GM12892 (cell line): ENCODE measurements at places on chromosomes 1 and 21.

DNA sequence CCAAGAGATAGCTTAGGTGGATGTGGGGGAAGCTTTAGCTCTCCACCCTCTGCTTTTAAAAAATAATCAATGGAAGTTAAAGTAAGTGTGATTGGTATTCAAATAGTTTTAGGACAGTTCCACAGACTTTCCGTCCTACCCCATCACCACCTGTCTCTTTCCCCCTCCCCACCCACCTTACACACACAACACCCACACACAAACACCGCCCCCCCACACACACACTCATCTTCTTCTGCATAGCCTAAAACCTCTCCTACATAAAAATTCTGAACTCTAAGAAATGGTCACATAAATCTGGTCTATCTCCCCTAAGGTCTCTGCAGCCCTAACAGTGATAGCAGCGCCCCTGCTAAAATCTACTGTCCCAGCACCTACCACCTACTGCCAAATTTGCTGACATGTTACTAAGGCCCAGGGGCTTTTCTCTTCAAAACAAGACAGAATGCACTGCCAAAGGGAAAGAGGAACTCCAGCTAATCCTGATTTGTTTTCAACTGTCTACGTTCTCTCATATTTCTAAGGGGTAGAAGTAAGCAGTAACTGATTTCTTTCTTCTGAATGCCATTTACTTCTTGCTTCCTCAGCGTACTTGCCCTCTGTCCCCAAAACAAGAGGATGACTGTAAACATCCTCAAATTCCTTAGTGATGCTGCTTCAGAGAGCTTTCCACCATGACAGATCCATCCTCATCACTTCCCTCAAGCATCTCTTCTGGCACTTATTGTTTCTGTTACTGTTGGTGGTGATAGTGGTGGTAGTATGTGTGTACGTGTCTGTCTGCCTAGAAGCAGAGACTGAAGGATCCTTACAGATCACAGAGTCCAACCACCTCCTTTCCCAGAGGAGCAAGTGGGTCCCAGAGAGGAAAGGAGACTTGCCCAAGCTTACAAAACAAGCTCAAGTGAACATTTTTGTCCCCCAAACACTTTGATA, 56.8 kb downstream of the LUZP1 start:
- DNase-seq = no peak

- DNase-seq = no peak
Measured at GRCh38 chr1:31122101-31122735, 56.7 kb upstream of the PUM1 start.

DNA sequence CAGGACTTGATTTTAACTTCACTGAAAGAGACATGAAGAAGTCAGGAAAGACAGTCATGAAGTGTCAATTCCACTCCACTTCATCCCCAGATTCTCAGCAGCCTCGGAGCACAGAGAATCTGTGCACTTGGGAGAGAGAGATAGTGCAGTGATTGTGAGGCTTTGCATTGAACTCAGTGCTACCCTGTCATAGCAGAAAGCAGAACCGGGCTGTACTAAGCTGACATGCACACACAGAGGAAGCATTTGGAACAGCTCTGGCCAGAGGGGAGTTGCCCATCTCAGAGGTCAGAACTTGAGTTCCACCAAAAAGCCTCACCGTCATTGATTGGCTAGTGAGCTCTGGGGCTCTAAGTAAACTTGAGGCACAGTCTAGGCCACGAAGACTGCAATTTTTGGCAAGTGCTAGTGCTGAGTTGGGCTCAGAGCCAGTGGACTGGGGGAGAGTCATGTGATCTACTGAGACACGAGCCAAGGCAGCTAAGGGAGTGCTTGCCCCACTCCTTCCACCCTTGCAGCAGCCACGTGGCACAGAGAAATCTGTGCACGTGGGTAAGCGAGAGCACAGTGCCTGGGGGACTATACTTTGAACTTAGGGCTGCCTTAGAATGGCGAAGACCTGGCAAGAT, 810.2 kb upstream of the ADAMTS5 start:
- no peak for DNase-seq

GRCh38 chr1:116910379-116911187, 867 bp downstream of the PTGFRN start:
- peak; percentile 32 for DNase-seq

DNA sequence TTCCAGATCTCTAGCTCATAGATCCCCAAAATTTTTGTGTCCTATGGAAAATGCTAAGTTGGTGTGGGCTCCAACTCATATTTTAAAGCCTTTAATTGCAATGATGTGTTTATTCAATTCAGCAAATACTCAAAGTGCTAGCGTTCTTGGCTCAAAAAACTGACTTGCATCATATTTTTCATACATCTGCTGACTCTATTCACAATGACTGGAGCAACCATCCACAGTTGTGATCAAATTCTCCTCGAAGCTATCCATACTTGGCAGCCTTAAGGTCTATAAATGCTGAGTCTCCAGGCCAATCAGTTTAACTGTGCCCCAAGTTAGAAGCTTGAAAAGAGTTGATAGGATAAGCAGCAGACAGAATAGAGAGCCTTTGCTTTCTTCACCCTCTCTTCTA, 2.9 kb upstream of the ATP1A1 start:
- no peak for DNase-seq

- no peak for DNase-seq
Measured at GRCh38 chr1:167077868-167078210, 12.3 kb downstream of the GPA33 start.

DNA sequence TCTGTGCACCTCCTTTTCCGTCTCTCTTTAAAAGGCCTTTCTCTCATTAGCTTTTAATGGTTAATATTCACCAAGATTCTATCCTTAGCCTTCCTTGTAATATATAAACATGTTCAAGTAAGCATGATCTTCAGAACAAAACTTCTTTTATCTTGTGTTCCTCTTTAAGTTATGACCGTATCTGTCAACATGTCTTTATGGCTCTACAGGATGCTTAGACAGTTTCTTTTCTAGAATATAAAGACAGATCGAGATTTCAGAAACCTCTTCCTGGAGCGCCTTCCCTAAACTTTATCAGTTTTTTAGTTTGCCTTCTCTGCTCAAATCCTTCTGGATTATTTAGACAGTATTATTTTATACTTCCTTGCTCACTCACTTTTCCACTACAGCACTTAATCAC, 7.2 kb downstream of the RO60 start:
- DNase-seq = no peak

DNA sequence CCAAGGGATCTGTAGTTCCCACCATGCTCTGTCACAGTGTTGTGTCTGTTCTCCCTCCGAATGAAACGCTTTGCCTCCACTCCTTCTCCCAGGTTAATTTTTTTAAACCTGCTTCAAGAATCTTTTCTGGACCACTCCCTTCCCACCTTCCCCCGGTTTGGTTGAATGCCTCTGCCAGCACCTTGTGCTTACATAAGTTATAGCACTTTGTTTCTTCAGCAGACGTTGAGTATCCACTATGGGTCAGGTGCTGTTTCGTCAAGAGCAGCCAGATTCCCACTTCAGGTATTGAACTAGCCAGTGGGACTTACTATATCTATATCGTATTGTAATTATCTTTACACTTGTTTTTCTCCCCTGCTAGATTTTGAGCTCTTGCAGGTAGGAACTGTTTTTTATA, 27.6 kb downstream of the TTF2 start:
- no peak for DNase-seq

DNA sequence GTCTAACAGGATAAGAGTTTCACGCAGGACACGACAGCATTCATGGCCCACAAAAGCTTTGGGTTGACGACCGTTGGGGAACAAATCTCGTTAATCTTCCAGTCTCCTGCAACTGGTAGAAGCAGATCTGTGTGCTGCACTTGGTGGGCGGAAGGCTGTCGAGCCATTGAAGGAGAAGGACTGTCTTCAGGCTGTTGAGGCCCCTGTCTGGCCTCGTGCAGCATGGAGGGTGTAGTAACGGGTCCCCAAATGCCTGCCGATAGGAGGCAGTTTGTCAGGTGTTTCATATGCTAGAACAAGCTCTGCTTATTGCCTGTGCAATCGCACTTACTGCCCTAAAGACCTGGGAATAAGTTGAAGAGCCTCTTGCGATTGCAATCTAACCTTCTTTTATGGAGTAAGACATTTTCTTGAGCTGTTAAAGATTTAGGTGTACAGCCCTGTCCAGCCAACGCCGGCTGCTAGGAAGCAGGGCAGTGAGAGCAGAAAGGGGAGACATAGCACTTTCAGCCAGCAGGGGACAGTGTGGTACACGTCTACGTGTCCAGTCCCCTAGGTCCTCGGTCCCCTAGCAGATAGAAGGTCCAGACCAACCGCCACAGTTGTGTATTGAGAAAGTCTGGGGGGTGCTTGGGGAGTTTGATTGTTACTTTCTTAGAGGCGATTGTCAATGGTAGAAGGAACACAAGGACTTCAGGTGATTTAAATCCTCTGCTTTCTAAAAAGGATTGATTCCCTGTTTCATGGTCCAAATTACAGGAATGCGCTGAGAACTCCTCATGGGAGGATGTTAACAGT, 102.3 kb upstream of the TMPRSS2 start:
- no peak for DNase-seq

GRCh38 chr1:31467005-31467674, 54.1 kb downstream of the SERINC2 start:
- DNase-seq = no peak

DNA sequence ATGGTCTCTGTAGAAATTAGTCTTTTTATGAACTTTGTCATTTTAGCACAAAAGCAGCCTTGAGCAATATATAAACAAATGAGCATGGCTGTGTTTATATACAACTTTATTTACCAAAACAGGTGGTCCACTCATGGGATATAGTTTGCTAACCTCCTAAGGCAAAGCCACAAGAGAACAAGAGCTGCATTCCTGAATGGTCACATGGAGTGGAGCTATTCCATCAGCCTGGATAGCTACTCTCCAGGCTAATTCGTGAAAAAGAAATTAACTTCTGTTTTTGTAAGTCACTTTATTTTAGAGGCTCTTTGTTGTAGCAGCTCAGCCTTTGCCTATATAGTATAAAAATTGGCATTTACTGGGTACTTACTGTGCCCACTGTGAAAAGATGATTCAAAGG, 163.3 kb upstream of the FAM78B start:
- no peak for DNase-seq

GRCh38 chr1:178862416-178862815, 8.5 kb downstream of the ANGPTL1 start:
- DNase-seq = no peak

DNA sequence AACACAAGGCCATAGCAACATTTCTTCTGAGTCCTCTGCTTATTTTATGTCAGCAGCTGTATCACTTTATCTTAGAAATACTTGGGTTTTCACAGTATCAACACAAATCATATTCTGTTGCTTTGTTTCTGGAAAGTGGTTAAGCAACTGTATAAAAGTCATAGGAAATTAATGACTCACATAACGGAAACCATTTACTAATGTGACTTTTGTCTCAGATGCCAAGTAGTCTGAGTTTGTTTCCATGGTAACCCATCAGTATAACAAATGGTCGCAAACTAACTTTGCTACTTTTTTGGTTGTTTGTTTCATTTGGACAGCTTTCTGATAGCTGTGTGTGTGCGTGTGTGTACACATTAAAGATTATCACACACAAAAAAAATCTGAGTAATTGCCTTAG, 31.1 kb downstream of the EEIG2 start:
- no peak for DNase-seq

DNA sequence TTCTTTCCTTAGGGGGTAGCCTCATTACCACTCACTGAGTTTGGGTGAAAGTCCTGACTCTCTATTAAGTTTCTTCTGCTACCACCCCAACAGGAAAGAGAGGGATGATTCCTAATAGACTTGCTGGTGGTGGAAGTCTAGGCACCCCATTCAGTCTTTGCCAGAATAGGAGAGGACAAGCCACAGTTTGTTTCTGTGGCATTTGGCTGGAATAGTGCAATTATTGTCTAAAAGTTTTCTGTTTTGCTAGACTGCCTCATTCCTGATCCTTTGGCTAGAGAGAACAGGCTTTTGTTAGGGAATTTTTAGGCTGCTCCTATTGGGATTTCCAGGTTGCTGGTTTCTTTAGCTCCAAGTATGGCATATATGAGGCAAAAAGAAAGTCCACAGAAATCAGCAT, 9.9 kb upstream of the HJV start:
- no peak for DNase-seq

- no peak for DNase-seq
Measured at GRCh38 chr1:156642265-156643048, 540 bp downstream of the BCAN start.

GRCh38 chr1:15609631-15610030, 7.6 kb upstream of the DDI2 start:
- DNase-seq = no peak

DNA sequence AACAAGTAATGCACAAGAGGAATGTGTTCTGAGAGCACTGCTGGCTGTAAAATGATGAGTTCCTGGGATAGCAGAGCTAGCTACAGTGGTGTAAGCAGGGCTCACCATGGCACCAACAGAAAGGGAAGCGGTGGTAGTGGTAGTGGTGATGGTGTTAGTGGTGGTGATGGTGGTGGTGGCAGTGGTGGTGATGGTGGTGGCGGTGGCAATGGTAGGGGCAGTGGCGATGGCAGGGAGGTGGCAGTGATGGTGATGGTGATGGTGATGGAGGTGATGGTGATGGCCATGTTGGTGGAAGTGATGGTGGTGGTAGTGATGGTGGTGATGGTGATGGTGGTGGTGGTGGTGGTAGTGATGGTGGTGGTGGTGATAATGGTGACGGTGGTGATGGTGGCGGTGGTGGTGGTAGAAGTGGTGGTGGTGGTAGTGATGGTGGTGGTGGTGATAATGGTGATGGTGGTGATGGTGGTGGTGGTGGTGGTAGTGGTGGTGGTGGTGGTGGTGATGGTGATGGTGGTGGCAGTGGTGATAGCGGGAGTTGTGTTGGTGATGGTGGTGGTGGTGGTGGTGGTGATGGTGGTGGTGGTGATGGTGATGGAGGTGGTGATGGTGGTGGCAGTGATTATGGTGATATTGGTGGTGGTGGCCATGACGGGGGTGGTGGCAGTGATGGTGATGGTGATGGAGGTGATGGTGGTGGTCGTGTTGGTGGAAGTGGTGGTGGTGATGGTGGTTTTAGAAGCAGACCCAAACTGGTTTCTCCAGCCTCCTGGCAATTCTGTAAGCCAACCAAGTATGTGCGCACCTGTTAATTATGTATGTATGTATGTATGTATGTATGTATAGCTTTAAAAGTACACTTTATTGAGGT, 254.1 kb downstream of the TRABD2B start:
- DNase-seq = no peak

DNA sequence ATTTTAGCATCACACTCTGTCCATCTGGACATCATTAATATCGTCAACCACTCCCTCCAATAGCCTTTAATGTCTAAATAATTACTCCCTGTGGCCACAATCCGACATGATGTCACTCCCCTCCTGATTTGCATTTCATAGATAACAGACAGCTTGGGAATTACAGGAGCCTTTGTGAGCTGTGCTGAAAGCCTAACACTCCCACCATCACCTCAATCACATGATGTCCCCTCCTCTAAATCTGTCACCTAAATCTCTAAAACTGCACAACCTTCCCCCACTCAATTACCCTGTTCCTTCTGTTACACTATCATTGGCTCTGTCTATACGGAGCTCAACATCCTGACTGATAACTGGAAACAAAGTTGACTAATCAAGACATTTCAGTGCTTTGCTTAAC, 14.3 kb downstream of the NHLH2 start:
- DNase-seq = no peak

GRCh38 chr1:206116191-206116872, 856 bp downstream of the AVPR1B start:
- DNase-seq = no peak
